Panc1 (cell line): ENCODE measurements at places on chromosomes 11 and 22. TPM values are rescaled to one million over a fixed set of nuclear protein-coding genes. Genes with fewer than 3 reads are reported as not detected.

Gene STK33
- 3.9 TPM for total RNA-seq

Gene CASP5
- not detected for total RNA-seq

Gene IGLL5
- total RNA-seq = not detected

Gene ZNF70
- total RNA-seq = 3.2 TPM

Gene MRGPRX3
- total RNA-seq = not detected

Gene OTOG
- not detected for total RNA-seq

Gene OR51B5
- not detected for total RNA-seq

Gene SLC17A6
- not detected for total RNA-seq

Gene AMOTL1
- total RNA-seq = 16.0 TPM

Gene PRG3
- total RNA-seq = not detected
